Mesenteric fat pad (tissue), 1 donor: ENCODE measurements at places on chromosomes 4 and X. TPM values are rescaled to one million over a fixed set of nuclear protein-coding genes. Genes with fewer than 3 reads are reported as not detected.

GRCh38 chr4:33537527-33537926 lies 2706.8 kb downstream of the ARAP2 start:
- DNase-seq = no peak

DNA sequence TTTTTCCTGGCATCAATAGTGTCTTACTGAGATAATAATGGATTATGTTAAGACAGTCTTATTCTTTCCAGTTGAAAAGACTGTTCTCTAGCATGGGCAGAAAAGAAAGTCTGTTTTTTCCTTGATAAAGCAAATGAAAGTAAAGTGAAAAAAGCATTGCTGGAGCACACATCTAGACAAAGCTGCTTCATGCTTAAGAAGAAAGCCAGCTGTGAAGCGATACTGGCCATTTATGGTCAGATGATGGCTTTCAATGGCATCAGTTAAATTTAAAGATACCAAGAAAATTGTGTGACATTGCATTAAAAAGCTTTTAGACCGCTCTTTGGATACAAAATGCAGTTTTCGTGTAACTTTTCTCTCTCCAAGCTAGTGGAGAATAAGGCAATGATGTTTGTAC lies 242.1 kb upstream of the TRAM1L1 start:
- DNase-seq = no peak

Gene HMGB2
- total RNA-seq = 41.4 TPM

Gene AREG
- 41.0 TPM for total RNA-seq

Gene TKTL1
- 0.80 TPM for total RNA-seq
